ENCODE measurements at places on chromosomes 3 and 15. TPM values are rescaled to one million over a fixed set of nuclear protein-coding genes. Genes with fewer than 3 reads are reported as not detected.

Gene TTC21A
- 0.84 TPM for total RNA-seq

Gene IMPG2
- 0.03 TPM for total RNA-seq

Gene RLBP1
- not detected for total RNA-seq

Gene ACSBG1
- not detected for total RNA-seq

Gene ECT2
- 10.2 TPM for total RNA-seq

Gene CCR3
- total RNA-seq: not detected

Gene CBLB
- total RNA-seq: 61.0 TPM

Gene CKMT1B
- 0.48 TPM for total RNA-seq

Gene ITIH1
- not detected for total RNA-seq

Gene SERPINI2
- total RNA-seq: not detected

Gene SMAD6
- total RNA-seq: 0.08 TPM

Gene HCLS1
- 189 TPM for total RNA-seq

Gene ABI3BP
- 0.21 TPM for total RNA-seq

Gene CEP19
- 3.6 TPM for total RNA-seq

Gene C3orf49
- not detected for total RNA-seq

Gene FMN1
- total RNA-seq: 0.14 TPM

Gene EFCC1
- 0.26 TPM for total RNA-seq

Gene CD80
- total RNA-seq: 1.6 TPM
